ENCODE measurements at places on chromosomes 11 and 22. TPM values are rescaled to one million over a fixed set of nuclear protein-coding genes. Genes with fewer than 3 reads are reported as not detected.

TMX2 gene
- 33.3 TPM for total RNA-seq

FLRT1 gene
- not detected for total RNA-seq

TRIM3 gene
- total RNA-seq: 16.4 TPM

CASP5 gene
- not detected for total RNA-seq

CARD10 gene
- not detected for total RNA-seq

TSPAN18 gene
- 36.9 TPM for total RNA-seq

TBX10 gene
- not detected for total RNA-seq

TTC36 gene
- total RNA-seq: not detected

OSBPL5 gene
- total RNA-seq: 2.2 TPM

DNA sequence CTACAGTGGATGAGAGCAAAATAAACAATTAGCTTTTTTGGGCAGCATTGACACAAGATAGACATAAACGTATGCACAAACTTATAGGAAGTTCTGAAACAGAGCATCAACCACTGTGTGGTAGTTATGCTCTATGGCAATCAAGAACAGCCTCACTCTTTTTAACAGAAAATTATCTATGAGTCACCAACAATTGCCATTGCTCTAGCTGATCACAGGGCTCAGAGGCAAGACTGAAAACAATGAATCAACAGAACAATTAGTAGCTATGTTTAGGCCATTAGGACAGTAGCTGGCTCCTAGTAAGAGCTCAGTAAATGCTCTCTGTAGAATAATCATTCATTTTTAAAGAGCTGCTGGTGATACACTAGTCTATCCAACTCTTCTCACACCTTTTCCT is 34.9 kb upstream of the PICALM start:
- H3K4me1 ChIP-seq: no peaks in the 10 kb centered on the region
- DNase-seq: no peak
- no peaks in the 10 kb centered on the region for H3K27me3 ChIP-seq
- no peaks in the 10 kb centered on the region for H3K36me3 ChIP-seq
- no peak overlapping the region for H3K27ac ChIP-seq
- H3K4me3 ChIP-seq: no peak overlapping the region

DNA sequence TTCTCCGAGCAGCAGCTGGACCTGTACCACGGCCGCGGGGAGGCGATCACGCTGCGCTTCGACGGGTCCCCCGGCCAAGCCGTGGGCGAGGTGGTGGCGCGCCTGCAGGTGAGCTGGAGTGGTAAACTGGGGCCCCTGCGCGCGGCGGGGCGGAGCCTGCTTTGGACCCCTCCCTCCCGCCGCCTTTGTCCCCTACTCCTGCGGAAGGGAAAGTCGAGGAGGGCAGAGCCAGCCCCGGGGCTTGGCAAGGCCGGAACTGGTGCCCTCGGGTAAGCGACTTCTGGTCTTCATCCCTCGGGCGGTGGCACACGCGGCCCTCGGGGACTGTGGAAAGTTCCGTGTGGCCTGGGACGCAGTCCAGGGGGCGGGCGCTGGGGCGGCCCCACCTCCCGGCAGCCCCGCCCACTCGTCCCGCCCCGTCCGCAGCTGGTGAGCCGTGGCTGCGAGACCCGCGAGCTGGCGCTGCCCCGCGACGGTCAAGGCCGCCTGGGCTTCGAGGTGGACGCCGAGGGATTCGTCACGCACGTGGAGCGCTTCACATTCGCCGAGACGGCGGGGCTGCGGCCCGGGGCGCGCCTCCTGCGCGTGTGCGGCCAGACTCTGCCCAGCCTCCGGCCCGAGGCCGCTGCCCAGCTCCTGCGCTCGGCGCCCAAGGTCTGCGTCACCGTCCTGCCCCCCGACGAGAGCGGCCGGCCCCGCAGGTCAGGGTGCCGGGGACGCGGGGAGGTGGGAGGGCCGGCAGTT is 9.2 kb downstream of the SIPA1 start:
- peaks cover 25% of the 10 kb centered on the region for H3K4me1 ChIP-seq
- DNase-seq: no peak
- no peaks in the 10 kb centered on the region for H3K27me3 ChIP-seq
- no peak overlapping the region for H3K27ac ChIP-seq
- H3K4me3 ChIP-seq: no peak overlapping the region

DNA sequence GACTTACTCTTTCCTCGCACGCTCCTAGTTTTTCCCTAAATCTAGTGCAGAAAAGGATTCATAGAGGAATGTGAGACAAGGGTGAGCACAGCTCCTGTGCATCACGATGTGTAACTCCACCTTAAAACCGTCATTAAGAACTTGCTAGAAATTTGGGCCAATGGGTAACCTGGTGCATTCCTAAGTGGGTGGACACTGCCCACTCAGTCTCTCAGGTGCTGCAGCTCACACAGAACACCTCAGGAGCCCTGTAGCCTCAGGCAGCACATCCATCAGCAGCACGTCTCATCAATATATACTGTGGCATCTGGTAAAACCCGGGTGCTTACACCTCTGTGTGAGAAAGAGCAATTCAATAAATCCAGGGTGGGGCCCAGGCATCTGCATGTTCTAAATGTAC is 12.4 kb downstream of the POU2AF3 start:
- DNase-seq: no peak
- no peaks in the 10 kb centered on the region for H3K36me3 ChIP-seq

DNA sequence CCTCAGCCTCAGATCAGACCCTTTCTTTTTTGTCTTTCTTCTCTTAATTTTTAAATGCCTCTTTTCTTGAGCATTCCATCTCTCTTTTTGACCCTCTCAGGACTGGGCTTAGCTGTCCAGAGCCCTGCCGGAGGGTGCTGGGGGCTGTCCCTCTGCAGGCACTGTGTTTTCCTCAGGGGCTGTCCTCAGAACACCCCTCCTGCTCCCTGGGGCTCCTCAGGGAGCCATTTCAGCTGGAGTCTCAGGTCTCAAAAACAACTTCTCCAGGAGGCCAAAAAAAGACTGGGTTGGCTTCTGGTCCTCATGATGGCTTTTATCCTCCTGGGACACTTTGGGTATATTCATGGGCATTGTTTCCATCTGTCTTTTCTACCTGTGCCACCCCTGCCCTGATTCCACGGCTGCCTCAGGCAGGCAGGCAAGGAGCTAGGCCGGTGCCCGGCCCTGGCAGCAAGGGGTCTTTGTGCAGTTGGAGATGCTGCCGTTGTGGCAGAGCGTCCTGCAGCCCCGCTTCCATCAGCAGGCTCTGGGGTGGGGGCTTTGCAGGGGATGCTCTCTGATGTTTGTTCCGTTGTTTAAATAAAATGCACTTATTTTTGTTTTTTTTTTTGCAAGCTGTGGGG is 85.1 kb downstream of the CEP164 start:
- H3K27me3 ChIP-seq: no peaks in the 10 kb centered on the region
- H3K27ac ChIP-seq: no peak overlapping the region
- no peak overlapping the region for H3K4me3 ChIP-seq

DNA sequence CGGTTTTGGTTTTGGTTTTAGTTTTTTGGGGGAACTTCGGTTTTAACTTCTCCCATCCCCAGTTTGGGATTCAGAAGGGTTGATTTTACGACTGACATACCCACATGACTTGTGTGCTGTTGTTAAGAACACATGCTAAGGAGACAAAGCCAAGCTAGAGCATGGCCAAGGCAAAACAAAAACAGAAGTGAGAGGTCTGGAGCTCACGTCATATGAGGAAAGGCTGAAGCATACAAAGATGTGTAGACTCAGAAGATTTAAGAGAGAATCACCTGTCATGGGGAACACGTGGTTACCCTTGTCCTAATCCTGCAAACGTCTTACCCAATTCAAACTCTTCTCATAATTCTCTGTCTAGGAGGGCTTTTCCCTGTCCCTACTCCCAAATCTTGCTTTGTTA is 465.0 kb downstream of the FAM181B start:
- no peak for DNase-seq
- no peaks in the 10 kb centered on the region for H3K4me1 ChIP-seq
- H3K4me3 ChIP-seq: no peak overlapping the region
- H3K27ac ChIP-seq: no peak overlapping the region
- H3K36me3 ChIP-seq: no peaks in the 10 kb centered on the region
- no peaks in the 10 kb centered on the region for H3K27me3 ChIP-seq

GRCh38 chr11:117421476-117421875 is 93.8 kb downstream of the CEP164 start:
- no peak for DNase-seq
- no peaks in the 10 kb centered on the region for H3K36me3 ChIP-seq
- no peak overlapping the region for H3K27ac ChIP-seq

GRCh38 chr11:6486938-6487337 is 5.6 kb downstream of the TIMM10B start:
- no peak for DNase-seq
- H3K4me1 ChIP-seq: peaks cover 16% of the 10 kb centered on the region
- no peaks in the 10 kb centered on the region for H3K27me3 ChIP-seq
- H3K36me3 ChIP-seq: peaks cover 59% of the 10 kb centered on the region
- H3K4me3 ChIP-seq: no peak overlapping the region
- H3K27ac ChIP-seq: no peak overlapping the region

- H3K27ac ChIP-seq: no peak overlapping the region
- H3K36me3 ChIP-seq: no peaks in the 10 kb centered on the region
- no peak for DNase-seq
- H3K27me3 ChIP-seq: peaks cover 41% of the 10 kb centered on the region
- no peak overlapping the region for H3K4me3 ChIP-seq
These were observed 99.7 kb upstream of the HSD17B12 start for GRCh38 chr11:43580735-43581369.

GRCh38 chr22:32562401-32562800 is 87.8 kb downstream of the FBXO7 start:
- no peak overlapping the region for H3K4me3 ChIP-seq
- H3K36me3 ChIP-seq: no peaks in the 10 kb centered on the region
- no peaks in the 10 kb centered on the region for H3K4me1 ChIP-seq
- no peaks in the 10 kb centered on the region for H3K27me3 ChIP-seq

DNA sequence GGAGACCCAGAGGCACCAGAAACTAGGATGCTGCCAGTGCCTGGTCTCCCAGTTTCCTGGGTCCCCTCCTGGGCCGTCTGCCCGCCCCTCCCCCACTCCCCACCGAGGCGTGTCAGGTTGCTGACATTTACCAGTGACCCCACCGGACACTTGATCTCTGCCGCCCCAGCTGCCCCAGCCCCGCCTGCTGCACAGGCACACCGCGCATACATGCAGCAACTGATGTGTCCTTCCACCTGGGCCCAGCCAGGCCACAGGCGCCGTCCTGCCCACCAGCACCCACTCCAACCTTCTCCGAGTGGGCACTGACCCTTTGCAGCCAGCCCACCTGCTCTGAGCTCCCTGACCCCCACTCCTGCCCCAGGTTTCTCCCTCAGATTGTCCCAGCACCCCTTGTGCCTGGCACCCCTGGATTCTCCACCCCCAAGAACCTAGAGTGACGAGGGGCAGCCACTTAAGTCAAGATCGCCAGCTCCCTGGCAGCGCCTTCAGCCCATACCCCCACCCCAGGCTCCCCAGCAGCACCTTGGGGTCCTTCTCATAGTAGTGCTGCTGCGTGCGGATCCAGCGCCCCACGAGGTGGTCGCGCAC is 548 bp downstream of the PYGM start:
- peaks cover 19% of the 10 kb centered on the region for H3K36me3 ChIP-seq
- H3K4me1 ChIP-seq: peaks cover 57% of the 10 kb centered on the region

DNA sequence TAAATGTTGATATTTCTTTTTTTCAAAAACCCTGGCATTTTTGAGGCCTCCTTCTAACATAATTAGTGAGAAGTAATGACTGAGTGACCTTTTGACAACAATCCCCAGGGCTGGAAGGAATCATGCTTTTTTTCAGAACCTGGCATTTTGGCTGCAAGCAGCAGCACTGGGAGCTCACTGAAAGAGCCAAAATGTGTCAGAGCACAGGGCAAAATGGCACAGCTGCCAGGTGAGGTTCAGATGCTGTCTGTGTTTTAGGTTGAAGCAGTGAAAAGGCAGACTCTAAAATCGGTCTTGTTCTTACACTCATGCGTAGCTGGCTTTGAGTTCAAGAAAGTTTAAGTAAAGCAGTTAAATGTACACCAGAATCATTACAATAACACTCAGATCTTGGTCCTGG is 1063.8 kb downstream of the DLG2 start:
- H3K4me1 ChIP-seq: no peaks in the 10 kb centered on the region
- no peak overlapping the region for H3K4me3 ChIP-seq
- no peak for DNase-seq
- H3K27ac ChIP-seq: no peak overlapping the region
- H3K27me3 ChIP-seq: no peaks in the 10 kb centered on the region
- no peaks in the 10 kb centered on the region for H3K36me3 ChIP-seq

- no peaks in the 10 kb centered on the region for H3K4me1 ChIP-seq
- DNase-seq: peak; percentile 20
- peaks cover 3% of the 10 kb centered on the region for H3K27me3 ChIP-seq
- H3K36me3 ChIP-seq: no peaks in the 10 kb centered on the region
These were observed 14.2 kb downstream of the DTX4 start for GRCh38 chr11:59186130-59186594.
